SK-N-DZ (cell line): ENCODE measurements at places on chromosomes 4 and X.

DNA sequence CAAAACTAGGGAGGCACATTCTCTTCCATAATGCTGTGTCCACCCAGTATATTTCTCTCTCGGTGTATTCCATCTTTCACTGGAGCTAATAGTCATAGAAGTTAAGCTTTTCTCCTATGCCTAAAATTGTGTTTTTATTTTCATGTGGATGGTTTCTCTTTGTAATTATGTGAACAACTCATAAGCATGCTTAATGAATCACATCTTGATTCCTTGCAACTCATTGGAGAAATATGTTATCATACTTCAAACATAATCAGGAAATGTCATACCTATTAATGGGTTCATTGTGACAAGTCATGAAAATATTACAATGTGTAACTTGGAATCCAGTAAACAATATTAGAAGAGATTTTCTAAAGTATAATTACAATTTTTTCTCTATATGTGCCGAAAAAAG lies 186.3 kb downstream of the SLC7A11 start:
- DNase-seq, result no peak

GRCh38 chrX:122739770-122740169 lies 444.3 kb upstream of the GRIA3 start:
- no peak for DNase-seq

DNA sequence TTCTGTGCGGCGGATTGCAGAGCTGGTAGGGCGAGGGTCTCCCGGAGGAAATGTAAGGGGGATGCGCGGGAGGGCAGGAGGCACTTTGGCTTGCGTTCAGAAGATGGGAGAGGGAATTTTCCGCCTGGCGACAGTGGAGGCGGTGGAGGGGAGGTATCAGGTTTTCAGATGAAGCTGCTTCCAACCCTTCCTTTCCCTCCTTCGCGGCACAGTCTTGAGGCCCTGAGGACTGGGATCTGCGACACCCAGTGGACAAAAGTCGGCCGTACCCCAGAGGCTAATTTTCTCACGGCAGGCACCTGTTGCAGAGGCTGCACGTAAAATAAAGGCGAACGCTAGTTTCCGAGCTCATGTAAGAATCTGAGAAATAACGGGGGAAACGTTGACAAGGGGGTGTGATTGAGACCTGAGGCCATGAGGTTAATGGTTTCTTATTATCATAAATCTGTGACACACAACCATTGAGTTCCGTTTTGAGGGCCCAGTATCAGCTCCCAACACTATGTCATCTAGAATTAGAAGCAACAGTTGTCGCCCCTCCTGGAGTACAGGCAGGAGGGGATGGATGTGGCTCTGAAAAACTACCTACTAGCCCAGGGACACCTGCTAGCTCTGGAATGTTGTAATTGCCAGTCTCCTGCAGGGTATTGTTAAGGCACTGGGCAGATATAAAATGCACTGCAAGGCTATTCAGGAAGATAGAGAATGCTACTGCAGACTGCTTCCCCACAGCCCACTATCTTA lies 1.1 kb downstream of the ZCCHC18 start:
- DNase-seq, result peak; percentile 81

DNA sequence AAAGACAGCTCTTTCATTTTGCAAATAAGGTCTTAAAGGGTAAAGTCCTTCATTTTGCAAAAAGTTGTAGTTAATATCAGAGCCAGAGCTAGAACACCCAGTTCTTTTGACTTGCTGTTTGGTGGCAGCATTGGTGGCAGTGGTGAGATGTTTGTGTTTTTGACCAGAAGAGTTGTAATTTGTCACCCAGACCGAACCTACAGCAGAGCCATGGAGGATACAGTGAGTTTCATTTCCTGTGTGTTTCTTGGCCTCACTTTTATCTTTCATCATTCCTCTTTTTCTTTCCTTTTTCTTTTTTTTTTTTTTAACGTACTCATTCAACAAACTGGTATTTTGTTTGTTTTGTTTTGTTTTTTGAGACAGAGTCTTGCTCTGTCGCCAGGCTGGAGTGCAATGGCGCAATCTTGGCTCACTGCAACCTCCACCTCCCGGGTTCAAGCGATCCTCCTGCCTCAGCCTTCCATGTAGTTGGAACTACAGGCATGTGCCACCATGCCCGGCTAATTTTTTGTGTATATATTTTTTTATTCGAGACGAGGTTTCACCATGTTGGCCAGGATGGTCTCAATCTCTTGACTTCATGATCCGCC lies 116.4 kb downstream of the AFF1 start:
- DNase-seq, result no peak

DNA sequence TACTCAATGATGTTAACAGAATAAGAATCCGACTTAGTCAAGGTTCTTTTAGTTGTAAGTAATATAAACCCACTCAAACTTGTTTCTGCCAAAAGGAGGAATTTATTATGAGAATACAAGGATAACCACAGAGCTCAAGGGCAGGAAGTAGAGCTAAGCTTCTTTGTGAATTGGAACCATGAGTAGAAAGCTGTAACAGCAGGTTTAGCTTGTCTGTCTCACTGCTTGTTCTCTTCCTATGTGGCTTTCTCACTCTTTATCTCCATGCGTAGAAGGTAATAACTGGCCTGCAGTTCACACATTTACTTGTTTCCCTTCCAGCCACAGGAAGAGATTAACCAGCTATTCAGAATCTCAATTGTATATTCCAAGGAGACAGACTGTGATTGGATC lies 378.3 kb downstream of the PPP1R2C start:
- no peak for DNase-seq

DNA sequence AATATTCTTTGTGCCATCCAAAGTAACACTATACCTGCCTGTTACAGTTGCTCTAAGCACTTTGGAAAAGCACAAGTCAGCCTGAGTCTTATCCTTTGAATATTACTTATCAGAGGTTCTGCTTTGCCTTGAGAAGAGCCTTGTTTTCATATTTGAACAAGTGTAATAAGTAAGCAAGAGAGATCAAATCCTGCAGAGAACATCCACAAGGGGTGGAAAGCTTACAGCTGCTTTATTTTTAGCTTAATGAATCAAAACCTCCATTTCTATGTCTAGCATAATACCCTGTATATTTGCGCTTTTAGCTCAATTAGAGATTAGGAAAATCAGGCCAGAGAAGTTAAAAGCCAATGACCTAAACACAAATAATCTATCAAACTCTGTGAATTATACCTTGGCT lies 139.8 kb downstream of the CDS1 start:
- no peak for DNase-seq

DNA sequence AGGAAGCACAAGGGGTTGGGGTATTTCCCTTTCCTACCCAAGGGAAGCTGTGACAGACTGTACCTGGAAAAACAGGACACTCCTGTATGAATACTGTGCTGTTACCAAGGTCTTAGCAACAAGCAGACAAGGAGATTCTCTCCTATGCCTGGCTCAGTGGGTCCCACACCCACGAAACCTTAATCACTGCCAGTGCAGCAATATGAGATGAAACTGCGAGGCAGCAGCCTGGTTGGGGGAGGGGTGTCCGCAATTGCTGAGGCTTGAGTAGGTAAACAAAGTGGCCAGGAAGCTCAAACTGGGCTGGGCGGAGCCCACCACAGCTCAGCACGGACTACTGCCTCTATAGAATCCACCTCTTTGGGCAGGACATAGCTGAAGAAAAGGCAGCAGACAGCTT lies 197.7 kb downstream of the INPP4B start:
- no peak for DNase-seq

DNA sequence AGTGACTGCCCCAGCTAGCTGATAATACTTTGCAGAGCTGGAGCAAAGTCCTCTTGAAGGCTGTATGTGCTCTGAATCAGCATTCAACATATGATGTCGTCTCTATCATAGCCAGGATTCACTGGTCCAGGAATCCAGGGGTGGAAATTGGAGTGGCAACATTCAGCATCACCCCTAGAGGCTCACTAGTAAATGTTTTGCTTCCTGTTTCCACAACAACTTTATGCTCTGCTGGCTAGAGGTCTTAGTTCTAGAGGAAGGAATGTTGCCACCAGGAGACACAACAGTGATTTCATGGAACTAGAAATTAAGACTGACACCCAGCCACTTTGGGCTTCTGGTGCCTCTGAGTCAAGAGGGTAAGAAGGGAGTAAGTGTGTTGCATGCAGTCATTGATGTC lies 11.3 kb downstream of the MAGEA1 start:
- no peak for DNase-seq

GRCh38 chrX:136810493-136810892 lies 29.8 kb upstream of the ARHGEF6 start:
- DNase-seq, result no peak

DNA sequence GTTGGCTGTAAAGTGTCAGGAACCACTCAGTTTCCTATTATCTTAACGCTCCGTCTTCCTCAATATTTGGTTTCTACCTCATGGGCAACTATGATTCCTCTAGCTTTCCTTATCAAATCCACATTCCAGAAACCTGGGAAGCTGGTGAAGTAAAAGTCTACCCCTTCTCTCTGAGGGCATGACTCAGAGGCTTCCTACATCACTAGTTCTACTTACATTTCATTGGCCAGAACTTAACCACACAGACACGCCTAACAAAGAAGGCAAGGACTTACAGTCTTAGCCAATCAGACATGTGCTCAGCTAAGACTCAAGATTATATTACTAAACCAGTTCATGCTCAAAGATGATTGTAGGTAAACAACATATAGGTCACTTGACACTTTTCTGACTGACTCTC lies 30.4 kb downstream of the COX7B2 start:
- no peak for DNase-seq

GRCh38 chr4:135492439-135492838 lies 1290.8 kb upstream of the PABPC4L start:
- DNase-seq, result peak; percentile 20

GRCh38 chrX:24150898-24151297 lies 1.4 kb downstream of the ZFX start:
- DNase-seq, result no peak

GRCh38 chrX:43522582-43522981 lies 133.5 kb upstream of the MAOA start:
- DNase-seq, result no peak

DNA sequence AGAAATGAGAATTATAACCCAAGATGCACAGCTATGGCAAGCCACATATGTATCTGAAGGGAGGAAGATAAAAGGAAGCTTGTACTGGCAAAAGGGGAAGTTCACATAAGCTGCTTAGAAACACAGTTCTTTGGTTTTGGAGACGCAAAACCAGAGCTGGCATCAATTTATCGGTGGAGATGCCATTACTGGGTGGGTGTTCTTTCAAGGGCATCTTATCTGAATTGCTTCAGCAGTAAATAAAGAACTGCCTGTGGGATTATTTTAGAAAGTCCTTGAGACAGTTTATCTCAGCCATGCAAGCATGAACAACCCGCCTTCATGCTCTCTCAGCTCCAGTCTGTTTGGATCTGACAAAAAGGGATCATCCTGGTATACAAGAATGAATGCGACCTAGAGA lies 60.8 kb downstream of the DDX60 start:
- DNase-seq, result no peak

DNA sequence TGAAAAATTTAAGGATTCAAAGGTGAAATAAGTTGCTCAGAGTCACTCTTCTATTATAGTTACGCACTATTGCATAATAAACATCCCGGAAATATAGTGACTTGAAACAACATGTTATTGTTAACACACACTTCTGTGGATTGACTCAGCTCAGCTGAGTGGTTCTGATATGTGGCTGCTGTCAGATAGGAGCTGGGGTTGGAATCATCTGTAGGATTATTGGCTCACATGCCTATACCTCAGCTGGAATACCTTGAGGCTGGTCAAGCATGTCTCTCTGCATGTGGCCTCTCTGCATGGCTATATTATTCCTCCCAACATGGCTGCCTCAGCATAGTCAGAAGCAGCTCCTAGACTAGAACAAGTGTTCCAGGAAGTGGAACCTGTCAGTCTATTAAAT lies 486.7 kb upstream of the MAGEB2 start:
- DNase-seq, result no peak

GRCh38 chr4:2322841-2323240 lies 60.9 kb upstream of the MXD4 start:
- DNase-seq, result no peak

DNA sequence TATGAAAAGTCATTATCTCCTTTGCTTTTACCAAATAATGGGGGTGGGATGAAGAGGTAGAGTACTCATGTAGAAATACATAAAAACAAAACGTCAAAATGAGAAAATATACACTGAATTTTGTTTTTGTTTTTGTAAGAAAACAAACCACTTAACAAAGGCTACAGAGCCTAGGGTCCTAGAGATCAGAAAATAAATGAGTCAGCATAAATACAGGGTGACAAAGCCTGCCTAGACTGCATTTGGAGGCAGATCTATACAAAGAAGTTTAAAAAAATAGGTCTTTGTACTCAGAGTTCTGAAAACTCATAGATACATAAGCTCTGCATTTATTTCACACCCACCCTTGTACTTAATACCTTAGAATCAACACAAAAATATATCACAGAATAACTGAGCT lies 52.4 kb downstream of the MTMR8 start:
- DNase-seq, result no peak

DNA sequence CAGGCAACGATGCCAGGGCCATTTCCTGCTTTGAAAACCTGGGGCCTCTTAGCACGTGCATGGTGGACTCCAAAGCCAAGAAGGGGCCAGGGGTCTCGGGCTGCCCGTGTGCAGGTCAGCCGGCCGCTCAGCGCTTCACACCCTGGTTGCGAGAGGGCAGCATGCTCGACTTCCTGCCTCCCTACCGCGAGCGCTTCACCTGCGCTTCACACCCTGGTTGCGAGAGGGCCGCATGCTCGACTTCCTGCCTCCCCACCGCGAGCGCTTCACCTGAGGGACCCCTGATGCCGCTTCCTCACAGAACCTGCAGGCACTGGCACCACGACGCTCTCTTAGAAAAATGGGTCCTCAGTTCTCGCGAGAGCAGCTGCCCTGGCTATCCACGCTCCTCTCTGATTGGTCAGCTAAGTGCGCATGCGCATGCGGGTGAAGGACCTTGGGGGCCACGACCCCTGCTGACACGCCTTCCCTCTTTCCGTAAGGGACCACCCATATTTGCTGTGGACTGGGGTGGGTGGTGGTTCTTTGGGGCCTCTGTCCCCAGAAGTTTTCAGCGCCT lies at the start of gene FAM9A:
TSS of gene FAM9A (minus strand) at position 343 of the 559 bp plus-strand sequence. CDS start 1,212 bp downstream, outside the sequence.
- no peak for DNase-seq

GRCh38 chrX:115378471-115378870 lies 89.0 kb downstream of the LUZP4 start:
- DNase-seq, result no peak

DNA sequence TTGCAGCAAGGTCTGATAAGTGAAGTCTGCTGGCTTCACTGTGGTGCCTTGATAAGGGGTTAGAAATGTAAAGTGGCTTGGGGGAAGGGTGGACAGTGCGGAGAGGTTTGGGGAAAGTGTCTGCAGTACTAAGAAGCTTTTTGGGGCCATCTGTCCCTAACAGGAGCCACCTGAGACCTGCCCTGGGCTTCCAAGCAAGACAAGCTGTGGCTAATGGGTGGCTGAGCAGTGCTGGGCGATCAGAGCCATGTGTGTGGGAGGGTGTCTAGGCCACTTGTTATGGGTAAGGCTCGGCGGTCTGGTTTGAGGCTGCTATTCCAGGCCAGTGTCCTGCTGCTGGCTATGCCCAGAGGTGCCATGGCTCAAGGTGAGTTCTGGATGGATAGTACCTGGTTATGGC lies 185.4 kb upstream of the MTMR8 start:
- no peak for DNase-seq

DNA sequence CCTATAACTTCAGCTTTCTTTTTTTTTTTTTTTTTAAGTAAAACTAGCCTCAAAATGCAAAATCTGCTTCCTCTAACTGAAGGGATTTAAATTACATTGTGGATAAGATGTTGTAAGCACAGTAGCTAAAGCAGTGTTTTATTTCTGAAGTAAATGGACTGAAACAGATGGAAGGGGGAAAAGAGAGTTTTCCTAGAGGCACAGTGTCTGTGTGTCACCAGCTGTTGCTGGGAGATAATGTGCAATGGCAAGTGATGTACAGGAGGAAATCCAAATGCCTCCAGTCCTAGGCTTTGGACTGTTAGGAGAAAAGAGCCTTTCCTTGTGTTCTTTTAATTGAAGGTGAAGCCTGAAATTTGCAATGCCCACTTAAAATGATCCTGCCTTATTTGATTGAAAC lies 672.1 kb downstream of the GRXCR1 start:
- DNase-seq, result no peak
